ENCODE measurements at places on chromosomes 5 and 9. TPM values are rescaled to one million over a fixed set of nuclear protein-coding genes. Genes with fewer than 3 reads are reported as not detected.

DNA sequence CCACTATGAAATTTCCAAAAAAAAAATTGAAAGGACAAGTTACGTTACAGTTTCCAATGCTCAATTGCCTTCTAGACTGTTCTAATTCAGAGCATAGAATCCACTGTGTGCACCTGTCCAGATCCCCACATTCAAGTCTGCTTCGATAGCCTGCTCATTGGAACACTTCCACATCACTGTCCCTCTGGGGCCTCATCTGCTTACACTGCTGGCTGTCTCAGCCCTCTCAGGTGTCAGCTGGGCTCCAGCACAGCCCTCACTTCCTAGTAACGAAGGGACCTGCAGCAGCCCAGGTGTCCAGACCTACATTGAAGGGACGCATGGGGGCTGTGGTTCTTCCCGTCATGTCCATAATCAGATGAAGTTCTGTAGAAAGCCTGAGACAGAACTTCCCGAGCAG lies 94.3 kb upstream of the EMB start:
- peaks cover 7% of the 10 kb centered on the region for H3K4me1 ChIP-seq
- H3K27me3 ChIP-seq: no peaks in the 10 kb centered on the region
- DNase-seq: no peak

- no peak within 1 kb of the TSS for H3K27ac ChIP-seq
- peak within 1 kb of the TSS; percentile 15 for H3K4me3 ChIP-seq
- H3K27me3 ChIP-seq: peaks cover 87% of the 10 kb centered on the region
- peak; percentile 49 for DNase-seq
- H3K4me1 ChIP-seq: peaks cover 43% of the 10 kb centered on the region
These were observed at the start of gene DMRT2 for GRCh38 chr9:1050125-1050895. TSS of gene DMRT2 (plus strand) at chr9:1050357. CDS start at chr9:1051614, 1,257 bp downstream.

- DNase-seq: no peak
- H3K27ac ChIP-seq: no peak overlapping the region
- no peak overlapping the region for H3K4me3 ChIP-seq
- H3K27me3 ChIP-seq: peaks cover 22% of the 10 kb centered on the region
These were observed 190.0 kb upstream of the S1PR3 start for GRCh38 chr9:88801214-88801796.

- DNase-seq: no peak
- H3K4me1 ChIP-seq: peaks cover 28% of the 10 kb centered on the region
- no peaks in the 10 kb centered on the region for H3K36me3 ChIP-seq
- no peaks in the 10 kb centered on the region for H3K27me3 ChIP-seq
- H3K4me3 ChIP-seq: no peak overlapping the region
- H3K27ac ChIP-seq: no peak overlapping the region
These were observed 35.6 kb downstream of the ERGIC1 start for GRCh38 chr5:172869691-172870090.

DNA sequence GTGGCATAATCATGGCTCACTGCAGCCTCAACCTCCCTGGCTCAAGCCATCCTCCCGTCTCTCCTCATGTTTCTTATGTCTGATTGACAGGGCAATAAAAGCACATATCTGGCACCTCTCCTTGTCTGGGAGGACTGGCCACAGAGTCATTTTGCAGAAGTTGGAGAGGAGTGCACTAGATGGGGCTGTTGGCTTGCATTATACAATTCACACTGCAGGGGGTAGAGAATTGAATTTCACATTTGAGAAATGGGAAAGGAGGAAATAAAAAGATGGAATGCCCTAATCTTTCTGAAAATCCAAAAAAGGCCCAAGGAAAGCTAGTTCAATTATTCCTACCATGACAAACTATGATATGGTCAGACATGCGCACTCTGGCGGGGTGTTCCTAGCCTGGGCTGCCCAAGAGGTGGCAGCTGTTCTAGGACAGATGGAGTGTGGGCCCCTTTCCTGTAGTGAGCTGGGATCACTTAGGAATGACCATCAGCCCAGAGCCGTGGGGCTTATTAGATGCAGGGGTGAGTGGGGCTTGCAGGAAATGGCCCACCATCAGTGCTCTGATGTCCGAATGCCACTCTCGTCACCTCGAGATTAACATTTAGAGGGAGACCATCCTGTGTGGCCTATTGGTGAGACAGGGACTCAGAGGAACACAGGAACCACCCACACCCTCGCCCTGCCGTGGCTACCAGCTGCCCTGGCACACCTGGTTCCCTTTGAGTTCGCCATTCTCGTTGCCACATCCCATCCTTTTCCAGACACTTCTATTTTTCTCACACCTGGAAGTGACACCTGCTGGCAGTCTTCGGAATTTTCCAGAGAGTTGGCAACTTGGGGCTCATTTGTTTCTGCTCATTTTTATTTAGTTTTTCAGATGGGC lies 21.8 kb upstream of the ANKRD18A start:
- no peak overlapping the region for H3K27ac ChIP-seq
- H3K36me3 ChIP-seq: no peaks in the 10 kb centered on the region
- peaks cover 15% of the 10 kb centered on the region for H3K27me3 ChIP-seq
- no peaks in the 10 kb centered on the region for H3K4me1 ChIP-seq
- H3K4me3 ChIP-seq: no peak overlapping the region

GRCh38 chr5:126544087-126544740 lies 50.8 kb downstream of the ALDH7A1 start:
- no peak overlapping the region for H3K27ac ChIP-seq
- no peaks in the 10 kb centered on the region for H3K36me3 ChIP-seq
- H3K27me3 ChIP-seq: no peaks in the 10 kb centered on the region
- H3K4me1 ChIP-seq: no peaks in the 10 kb centered on the region

Gene GABRA6
- not detected for total RNA-seq

Gene SPINK6
- not detected for total RNA-seq

Gene UNC5A
- total RNA-seq: not detected

Gene CORO2A
- 12.2 TPM for total RNA-seq
